ENCODE measurements at places on chromosomes 4 and X.
A peak's percentile ranks its signal among the peaks of the same experiment; 100 is the strongest.

- no peak for DNase-seq
Observed at GRCh38 chr4:39834269-39834668, 136.3 kb downstream of the UBE2K start.

DNA sequence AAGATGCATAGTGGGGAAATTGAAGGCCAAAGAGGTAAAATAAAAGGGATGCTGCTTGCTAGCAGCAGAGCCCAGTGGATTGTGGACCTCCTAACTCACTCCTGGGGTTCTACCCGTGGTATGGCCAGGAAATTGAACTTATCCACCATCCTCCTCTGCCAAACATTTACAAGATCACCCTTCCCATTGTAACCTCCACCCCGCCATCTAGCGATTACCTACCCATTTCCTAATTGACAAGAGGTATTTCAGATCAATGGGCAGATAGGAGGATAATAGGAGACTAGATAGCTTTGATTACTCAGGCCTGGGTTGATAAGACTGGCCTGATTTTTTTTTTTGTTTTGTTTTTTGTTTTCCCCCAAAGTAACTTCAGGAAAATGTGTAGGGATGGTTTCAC lies 67.8 kb downstream of the REPS2 start:
- no peak for DNase-seq

DNA sequence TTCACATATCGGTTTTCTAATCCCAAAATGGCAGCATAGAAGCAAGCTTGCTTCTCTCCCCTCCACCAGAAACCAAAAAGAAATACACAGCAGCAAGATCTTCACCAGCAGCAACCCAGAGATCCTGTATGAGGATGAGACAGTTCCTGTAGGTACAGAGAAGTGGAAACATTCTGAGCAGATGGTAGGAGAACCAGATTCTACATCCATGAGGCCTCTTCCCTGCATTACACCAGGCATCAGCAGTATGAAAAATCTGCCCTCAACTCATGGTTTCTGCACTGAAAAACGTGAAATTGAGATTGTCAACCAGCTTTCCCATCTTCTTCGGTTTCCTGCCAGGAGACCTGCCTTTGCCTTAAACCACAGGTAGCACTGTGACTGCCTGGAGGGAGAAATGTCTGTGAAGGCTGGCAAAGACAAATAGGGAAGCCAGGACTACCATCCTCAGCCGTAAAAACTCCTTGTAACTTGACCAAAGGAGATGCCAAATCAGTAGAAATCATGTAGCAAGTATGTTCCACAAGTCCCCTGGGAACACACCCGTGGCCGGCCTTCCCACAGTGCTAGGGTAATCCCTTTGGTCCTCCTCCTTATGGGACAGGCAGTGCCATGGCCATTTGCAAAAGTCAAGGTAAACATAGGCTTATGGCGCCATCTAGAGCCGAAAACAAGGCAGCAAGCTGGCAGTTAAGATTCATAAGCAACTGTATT lies 24.0 kb upstream of the MTHFD2L start:
- peak; percentile 72 for DNase-seq

DNA sequence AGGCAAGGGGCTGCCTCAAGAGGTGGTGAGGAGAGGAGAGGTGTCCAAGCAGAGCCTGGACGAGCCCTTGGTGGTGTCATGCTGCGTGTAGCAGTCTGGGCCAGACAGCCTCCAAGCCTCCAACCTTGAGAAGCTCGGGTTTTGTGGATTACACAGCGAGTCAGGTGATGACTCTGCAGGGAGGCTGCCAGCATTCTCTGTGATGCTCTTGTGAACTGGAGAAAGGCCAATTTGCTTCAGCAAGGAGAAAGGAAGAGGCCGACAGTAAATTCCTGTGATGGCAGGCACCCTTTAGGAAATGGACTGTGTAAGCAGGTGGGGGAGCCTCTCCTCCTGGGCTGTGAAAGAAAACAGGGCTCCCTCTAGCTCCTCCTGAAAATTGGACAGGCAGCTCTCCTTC lies 36.0 kb upstream of the CD99L2 start:
- peak; percentile 93 for DNase-seq

DNA sequence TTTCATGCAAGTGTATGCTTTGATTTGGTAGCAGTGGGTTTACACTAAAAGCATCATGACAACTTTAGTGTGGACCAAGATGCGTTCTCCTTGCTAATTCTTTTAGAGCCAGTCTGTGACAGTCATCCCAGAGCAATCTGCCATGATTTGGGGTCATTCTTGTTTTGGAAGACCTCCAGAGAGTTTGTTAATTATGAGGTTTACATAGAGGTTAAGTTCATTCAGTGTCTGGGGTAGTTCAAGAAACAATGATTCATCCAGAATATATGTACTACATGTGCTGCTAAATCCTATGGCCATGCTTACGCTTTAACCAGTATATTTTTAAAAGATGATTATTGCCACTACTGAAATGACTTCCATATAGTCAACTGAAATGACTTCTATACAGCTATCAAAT lies 328.5 kb upstream of the AGA start:
- DNase-seq: no peak

- DNase-seq: no peak
Observed at GRCh38 chr4:140135529-140136088, 18.4 kb downstream of the MAML3 start.

DNA sequence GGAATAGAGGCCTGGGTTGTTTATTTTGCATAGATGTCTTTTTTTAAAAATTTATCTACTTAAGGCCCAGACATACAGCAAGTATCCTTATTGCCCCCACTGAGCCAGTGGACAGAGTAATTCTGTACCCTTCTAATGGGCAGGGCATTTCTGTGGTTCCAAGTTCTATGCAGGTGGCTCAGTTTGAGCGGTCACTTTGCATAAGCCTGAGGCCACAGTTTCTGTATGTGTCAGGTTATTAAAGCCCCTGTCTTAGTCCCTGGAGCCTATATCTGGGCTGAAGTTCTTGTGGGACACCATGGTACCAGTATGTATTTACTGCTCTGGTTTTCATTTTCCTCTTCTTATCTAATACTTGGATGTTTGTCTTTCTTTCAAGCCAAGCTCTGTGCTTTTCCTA lies 168.8 kb downstream of the MID1IP1 start:
- DNase-seq: no peak

DNA sequence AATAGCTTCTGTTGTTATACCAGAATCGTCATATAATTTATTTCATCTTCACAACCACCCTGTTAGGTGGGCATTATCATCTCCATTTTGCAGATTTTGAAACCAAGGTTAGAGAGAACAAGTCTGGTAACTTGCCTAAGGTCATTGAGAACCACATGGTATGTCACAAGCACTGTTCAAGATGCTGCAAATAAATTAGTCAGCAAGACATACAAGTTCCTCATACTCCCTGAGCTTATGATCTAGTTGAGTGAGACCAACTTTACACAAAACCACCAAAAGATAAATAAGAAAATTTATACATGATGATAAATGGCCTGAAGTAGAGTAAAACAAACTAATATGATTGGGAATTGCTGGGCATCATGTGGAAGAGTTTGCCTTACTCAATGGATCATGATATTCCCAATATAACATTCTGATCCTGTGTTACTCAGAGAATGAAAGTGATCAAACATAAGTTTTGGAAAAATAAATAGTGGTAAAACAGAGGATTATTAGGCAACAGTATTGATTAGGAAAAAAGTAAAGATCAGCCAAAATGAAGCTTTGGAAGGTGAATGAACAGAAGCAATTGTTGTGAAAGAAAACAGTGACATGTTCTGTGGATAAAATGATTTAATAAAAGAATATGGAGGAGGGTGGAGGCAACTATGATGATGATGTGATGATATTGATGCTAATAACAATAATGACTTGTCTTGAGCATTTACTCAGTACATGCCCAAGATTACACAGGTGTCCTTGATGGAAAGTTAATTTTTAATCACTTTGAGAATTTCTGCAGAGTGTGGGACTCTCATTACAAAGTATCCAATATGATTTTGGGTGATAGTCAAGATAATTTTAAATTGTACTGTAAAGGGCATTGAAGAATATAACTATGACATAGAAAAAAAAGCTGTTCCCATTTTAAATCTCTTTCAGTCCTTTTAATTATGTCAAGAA lies 34.1 kb upstream of the IL1RAPL1 start:
- DNase-seq: no peak

GRCh38 chr4:8200302-8200975 lies 1.3 kb downstream of the SH3TC1 start:
- peak; percentile 75 for DNase-seq

DNA sequence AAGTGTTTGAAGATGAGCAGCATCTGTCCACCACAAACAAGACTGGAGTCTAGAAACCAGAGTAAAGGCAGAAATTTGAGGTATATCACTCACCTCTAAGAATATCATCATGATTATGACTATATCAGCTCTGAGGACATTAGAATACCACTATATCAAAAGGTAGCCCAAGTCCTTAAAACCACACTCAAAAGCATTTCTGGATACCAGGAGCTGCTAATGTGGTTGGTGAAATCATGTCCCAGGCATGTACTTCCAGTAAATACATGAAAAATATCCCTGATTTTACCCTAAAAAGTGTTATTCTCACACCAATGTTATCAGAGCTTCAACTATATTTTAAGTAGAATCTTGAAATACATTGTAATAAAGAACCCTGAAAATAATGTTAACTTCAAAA lies 136.3 kb upstream of the SMAD1 start:
- no peak for DNase-seq
